ENCODE measurements at places on chromosomes 3 and 15.

GRCh38 chr15:42908538-42908937 is 12.0 kb downstream of the TTBK2 start:
- no peak for DNase-seq

DNA sequence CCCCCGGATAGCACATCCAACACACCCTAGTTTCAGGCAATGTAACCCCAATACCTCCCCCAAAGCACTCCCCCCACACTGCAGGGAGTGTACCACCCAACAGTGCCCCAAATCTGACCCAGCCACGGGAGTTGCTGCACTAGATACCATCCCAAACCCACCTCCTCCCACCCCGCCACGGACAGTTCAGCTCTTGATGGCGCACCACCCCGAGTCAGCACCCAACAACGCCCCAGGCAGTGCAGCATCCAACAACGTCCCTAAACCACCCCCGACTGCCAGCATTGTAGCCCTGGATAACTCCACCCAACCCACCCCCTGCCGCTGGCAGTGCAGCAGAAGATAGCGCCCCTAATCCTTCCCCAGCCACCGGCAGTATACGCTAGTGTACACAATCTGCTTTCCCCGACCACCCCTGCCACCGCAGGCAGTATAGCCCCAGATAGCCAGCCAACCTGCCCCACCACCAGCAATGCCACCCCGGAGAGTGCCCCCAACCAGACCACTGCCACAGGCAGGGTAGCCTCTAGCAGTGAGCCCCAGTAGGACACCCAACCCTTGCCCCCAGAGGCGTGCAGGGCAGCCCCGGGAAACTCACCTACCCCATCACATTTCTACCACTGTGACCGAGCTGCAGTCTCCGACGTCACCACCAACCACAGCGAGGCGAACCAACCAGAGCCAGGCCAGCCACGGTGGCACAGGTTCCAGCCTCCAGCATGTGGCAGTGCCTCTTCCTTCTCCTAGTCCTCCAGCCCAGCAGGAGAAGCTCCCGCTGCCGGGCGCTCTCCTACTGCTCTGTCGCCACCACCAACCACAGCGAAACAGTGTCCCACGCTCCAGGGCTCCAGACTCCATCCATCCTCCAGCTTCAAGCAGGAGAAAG is 178.1 kb downstream of the POTEB3 start:
- no peak for DNase-seq

DNA sequence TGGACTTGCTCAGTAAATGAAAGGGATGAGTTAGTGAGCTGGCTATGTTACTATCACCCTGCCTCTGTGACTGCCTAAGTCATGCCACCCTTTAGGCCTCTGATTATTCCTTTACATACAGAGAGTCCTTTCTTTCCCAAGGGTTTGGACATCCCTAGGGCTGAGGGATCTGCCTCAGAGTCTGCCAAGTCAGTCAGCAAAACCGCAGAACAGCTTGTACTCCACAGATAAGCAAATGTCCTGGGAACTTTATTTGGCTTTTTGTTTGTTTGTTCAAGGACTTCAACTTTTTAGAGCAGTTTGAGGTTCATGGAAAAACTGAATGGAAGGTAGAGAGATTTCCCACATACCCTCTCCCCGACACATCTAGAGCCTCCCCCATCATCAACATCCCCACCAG is 82.6 kb upstream of the TRIM42 start:
- DNase-seq, result no peak

DNA sequence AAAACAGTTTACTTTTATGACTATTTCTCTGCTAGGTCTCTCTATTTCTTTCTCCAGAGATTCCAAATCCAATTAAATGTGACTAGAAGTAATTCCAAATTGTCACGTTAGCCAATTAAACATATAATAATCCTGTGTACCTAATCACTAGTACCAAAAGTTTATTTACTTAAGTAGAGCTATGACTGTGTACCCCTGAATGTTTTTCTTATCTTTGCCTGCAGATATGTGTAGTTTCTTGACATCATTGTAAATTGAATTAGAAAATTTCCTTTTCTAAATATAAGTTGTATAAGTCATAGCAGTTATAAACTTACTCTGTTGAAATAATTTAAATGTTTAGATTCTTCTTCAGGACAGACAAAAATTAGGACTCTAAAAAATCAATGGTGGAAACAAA is 163.3 kb downstream of the SPATA16 start:
- no peak for DNase-seq

- no peak for DNase-seq
Measured at GRCh38 chr3:126983653-126984390, 907 bp downstream of the PLXNA1 start.

DNA sequence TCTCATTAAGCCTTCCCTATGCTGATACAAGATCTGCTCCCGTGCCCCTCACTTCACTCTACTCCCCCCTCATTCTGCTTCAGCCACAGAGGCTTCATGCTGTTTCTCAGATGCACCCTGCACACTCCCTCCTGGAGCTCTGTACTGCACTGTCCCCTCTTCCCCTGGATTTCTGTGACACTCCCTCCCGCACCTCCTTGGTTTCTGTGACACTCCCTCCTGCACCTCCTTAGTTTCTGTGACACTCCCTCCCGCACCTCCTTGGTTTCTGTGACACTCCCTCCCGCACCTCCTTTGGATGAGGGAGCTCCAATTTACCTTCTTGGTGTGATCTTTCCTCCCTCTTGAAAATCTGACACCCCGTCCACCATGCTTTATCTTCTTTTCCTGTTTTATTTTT is 28.2 kb downstream of the BDH1 start:
- DNase-seq, result no peak
